Activated T-cell treated with anti-CD3 and anti-CD28 coated beads, Interleukin-2, amount 50 U/mL, for 24 hours (primary cell): ENCODE measurements at places on chromosomes 13 and 19.

GRCh38 chr13:23705583-23705982, 135.4 kb downstream of the TNFRSF19 start:
- no peak for DNase-seq

DNA sequence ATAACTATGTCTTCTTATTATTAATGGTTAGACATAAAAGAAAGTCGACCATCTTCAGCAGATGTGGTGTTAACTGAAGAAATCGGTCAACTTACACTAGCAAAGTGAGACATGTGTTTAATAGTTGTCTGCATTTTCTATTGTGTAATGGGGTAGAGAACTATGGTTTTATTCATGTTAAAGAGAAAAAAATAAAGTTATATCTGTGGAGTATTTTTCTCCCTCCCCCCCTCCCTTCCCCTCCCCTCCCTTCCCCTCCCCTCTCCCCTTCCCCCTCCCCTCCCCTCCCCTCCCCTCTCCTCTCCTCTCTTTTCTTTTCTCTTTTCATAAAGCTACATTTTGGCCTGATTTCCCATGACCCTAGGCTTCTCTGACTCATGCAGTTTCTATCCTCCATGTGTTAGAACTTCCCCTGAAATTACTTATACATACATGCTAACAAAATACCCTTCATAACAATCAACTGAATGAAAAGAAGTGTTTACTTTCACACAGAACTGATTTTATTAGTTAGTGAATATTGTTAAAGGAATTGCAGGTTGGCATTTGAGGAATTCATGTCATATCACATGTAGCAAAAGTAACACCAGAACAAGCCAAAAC, 1431.0 kb upstream of the ATXN8OS start:
- no peak for DNase-seq

GRCh38 chr13:87280139-87280538, 391.0 kb upstream of the SLITRK5 start:
- DNase-seq = no peak

- no peak for DNase-seq
Measured at GRCh38 chr19:49282184-49282583, 42.8 kb downstream of the SLC6A16 start.

DNA sequence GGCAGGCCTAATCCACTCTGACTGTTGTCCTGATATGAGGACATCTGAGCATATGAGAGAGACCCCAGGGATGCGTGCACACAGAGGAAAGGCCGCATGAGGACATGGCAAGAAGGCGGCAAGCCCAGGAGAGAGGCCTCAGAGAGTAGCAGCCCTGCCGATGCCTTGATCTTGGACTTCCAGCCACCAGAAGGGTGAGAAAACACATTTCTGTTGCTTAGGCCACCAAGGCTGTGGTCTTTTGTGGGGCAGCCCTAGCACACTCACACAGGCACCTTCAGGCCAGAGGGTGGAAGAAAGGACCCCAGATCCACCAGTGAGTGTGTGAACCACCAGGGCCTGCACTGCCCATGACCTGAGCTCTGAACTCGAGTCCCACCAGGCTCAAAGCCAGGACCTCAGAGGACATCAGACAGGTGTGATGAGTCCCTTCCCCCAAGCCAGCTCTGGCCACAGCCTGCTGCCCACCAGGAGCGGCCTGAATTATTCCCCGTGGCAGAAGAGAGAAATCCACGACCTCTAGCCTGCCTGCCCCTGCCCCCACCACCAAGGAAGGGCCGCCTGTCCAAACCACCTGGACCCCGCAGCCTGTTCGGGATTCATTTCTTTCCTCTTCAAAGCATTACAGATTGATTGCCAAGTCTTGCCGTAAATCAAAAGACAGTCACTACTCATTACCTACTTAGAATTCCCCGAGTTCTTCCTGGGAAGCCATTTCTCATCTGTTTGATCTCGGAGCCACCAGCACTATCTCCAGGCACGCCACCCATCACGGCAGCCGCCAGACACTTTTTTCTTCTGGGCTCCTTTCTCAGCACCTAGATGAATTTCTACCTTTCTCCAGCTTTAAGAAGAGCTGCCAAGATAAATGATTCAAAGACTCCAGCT, 72.2 kb downstream of the CEBPG start:
- no peak for DNase-seq

DNA sequence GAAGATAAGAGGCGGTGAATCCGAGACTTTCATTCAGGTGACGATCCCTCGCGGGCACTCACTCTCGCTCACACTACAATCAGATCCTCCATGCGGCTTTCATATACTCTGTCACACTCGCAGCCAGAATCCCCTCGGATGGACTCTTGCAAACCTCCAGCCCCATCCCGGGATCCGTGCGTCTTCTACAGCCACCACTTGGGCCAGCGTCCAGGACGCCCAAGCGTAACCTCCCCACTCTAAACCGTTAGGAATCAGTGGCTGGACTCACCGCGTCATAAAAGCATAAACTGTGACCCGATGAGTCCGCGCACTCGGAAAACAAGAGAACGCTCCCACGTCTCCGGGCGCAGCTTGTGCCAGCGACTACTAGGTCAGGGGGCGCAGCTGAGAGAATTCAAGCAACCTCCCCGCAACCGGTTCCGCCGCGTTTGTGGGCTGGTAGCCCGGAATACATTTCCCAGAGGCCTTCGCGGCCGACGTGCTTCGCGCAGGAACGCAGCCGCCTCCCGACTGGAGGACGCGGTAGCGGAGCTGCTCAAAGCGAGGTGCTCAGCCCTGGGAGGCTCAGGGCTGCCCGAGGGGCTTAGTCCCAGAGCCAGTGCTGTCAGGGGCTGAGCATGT, 27.6 kb downstream of the ZNF607 start:
- DNase-seq = peak; percentile 86

GRCh38 chr13:48570216-48570828, 37.4 kb upstream of the RCBTB2 start:
- DNase-seq = no peak

DNA sequence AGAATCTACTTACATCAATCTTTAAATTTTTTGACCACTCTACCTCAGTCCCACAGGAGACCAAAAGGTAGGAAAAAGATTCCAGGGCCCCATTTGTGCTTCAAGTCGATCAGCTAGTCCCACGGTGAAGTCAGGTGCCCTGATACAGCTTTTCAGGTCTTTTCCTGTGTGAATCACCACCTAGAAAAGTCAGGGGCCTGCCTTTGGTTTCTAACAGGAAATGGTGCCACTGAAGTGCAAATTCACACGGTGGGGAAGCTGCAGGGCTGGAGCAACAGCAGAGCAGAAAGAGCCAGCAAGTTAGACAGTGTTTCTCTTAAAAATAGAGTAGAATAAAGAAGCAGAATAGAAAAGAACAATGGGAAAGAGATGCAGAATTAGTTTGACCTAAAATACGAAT, 107.5 kb downstream of the KLF12 start:
- DNase-seq = peak; percentile 64

GRCh38 chr13:111570911-111571310, 250.5 kb downstream of the TEX29 start:
- DNase-seq = no peak

DNA sequence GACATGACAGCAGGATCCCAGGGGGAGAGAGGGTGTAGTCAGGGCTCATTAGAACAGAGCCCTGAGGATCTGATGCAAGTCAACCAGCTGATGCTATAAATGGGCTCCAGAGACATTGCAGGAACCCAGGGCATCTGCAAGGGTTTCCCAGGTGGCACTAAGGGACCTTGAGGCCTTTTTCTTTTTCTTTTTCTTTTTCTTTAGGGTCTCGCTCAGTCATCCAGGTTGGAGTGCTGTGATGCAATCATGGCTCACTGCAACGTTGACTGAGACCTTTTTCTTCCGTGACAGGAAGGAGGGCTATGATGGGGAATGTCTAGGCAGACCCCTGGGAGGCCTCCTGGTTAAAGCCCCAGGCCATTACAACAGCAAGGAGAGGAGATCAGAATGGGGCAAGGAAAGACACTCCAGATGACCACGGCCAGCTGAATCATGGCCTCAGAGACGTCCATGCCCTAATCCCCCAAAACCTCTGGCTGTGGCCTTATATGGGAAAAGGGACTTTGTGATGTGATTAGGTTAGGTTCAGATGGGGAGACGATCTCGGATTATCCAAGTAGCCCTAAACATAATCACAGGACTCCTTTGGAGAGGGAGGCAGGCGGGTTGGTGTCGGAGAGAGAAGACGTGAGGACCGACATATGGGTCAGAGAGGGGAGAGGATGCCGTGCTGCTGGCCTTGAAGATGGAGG, 4.5 kb upstream of the FCGRT start:
- no peak for DNase-seq

- peak; percentile 32 for DNase-seq
Measured at GRCh38 chr13:114090476-114090875, 41.9 kb downstream of the RASA3 start.
